ENCODE measurements at places on chromosomes 11 and 22. TPM values are rescaled to one million over a fixed set of nuclear protein-coding genes. Genes with fewer than 3 reads are reported as not detected.

Gene SCUBE2
- total RNA-seq: 6.6 TPM

Gene ZC3H12C
- total RNA-seq: 7.8 TPM

Gene ARHGAP20
- total RNA-seq: 0.52 TPM

Gene ABCC8
- 87.0 TPM for total RNA-seq

Gene TCF20
- total RNA-seq: 19.7 TPM

Gene OR51B2
- total RNA-seq: not detected

Gene PHOX2A
- total RNA-seq: not detected

Data from body of pancreas (tissue), 4 donors.